A549 treated with ZK216348 at 1 μM for 4 hours (cell line): ENCODE measurements at places on chromosomes 3 and 15. TPM values are rescaled to one million over a fixed set of nuclear protein-coding genes. Genes with fewer than 3 reads are reported as not detected.

MYLK gene
- total RNA-seq: 14.2 to 20.7 TPM (median 15.1 TPM) in 5 replicates

SPSB4 gene
- 0.08 to 0.38 TPM (median 0.16 TPM) in 5 replicates for total RNA-seq

RARRES1 gene
- 7.5 to 16.6 TPM (median 11.2 TPM) in 5 replicates for total RNA-seq

MASP1 gene
- not detected in 5 replicates for total RNA-seq

NUTM1 gene
- not detected in 5 replicates for total RNA-seq
